ENCODE measurements at places on chromosomes 7 and 10. TPM values are rescaled to one million over a fixed set of nuclear protein-coding genes. Genes with fewer than 3 reads are reported as not detected.

UCMA gene
- total RNA-seq: not detected

NPFFR1 gene
- total RNA-seq: 9.1 TPM

NUTM2E gene
- 0.33 TPM for total RNA-seq

WDR86 gene
- 19.7 TPM for total RNA-seq

LRRC18 gene
- not detected for total RNA-seq

SEMA3D gene
- 53.6 TPM for total RNA-seq
